ENCODE measurements at places on chromosomes 12 and 14. TPM values are rescaled to one million over a fixed set of nuclear protein-coding genes. Genes with fewer than 3 reads are reported as not detected.
A peak's percentile ranks its signal among the peaks of the same experiment; 100 is the strongest.

- no peak for DNase-seq
These were observed 39.2 kb upstream of the BMAL2 start for GRCh38 chr12:27293463-27293862.

The LRTM2 gene
- polyA plus RNA-seq, result not detected

DNA sequence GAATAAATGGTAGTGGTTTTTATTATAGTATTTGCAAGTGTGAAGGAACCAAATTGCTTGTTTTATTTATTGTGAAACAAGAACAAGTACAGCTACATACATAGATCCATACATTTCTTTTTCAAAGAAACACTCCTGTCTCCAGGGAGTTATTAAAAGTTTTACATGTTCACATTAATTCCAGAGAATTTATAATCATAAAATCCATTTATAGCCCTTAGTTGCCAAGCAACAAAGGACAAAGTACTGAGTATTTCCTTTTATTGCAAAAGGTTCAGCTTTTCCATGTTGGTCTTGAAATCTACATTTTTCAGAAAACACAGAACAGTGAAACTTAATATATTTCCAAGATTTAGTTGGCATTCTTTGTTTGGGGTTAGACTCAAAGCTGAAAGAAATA lies 9.5 kb downstream of the MYRFL start:
- DNase-seq, result no peak

- DNase-seq, result peak; percentile 61
These were observed 53.1 kb downstream of the PDE3A start for GRCh38 chr12:20421421-20421820.

- no peak for DNase-seq
These were observed 22.2 kb downstream of the GRIN2B start for GRCh38 chr12:13959131-13959723.

The C12orf54 gene
- polyA plus RNA-seq, result not detected

The C12orf60 gene
- 0.57 TPM for polyA plus RNA-seq

The CDK2 gene
- 27.7 TPM for polyA plus RNA-seq

DNA sequence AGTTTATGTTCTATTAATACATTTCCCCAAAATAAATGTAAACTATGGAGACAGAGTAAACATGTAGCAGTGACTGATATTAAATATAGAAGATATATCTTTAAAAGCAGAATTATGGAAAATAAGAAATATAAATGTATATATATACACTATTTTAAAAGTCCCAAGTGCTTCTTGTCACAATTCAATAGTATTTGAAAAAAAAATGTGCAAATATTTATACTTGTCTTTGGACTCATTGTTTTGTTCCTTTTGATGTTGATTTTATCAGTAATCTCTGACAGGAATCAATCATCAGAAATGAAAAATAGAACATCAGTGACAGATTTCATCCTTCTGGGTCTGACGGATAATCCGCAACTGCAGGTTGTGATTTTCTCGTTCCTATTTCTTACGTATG lies at the start of gene OR6C76:
TSS of gene OR6C76 (plus strand) at position 301 of the 400 bp plus-strand sequence. CDS start at position 301, 0 bp downstream.
- DNase-seq, result no peak

DNA sequence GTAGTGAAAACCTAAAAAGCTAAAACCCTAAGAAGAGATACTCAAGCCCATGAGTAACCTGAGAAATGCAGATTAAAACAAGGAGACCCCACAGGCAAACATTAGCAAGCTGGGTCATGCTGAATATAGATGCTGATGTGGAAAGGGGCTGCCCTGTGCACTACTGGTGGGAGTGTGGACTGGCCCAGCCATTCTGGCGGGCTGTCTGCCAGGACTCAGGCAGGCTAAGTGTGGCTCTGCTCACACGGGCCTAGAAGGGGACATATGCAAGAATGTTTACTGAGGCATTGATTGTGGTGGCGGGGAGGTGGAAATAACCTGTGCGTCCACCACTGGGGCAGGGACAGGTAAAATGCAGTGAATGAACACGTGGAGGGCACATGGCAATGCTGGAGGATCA lies 48.3 kb downstream of the SPTB start:
- DNase-seq, result no peak

GRCh38 chr12:107660235-107660634 lies 25.4 kb upstream of the PWP1 start:
- DNase-seq, result no peak

The SERPINA3 gene
- polyA plus RNA-seq, result not detected

The RGS6 gene
- polyA plus RNA-seq, result 0.37 TPM

- DNase-seq, result no peak
These were observed 130.2 kb downstream of the PELI2 start for GRCh38 chr14:56248442-56248841.

DNA sequence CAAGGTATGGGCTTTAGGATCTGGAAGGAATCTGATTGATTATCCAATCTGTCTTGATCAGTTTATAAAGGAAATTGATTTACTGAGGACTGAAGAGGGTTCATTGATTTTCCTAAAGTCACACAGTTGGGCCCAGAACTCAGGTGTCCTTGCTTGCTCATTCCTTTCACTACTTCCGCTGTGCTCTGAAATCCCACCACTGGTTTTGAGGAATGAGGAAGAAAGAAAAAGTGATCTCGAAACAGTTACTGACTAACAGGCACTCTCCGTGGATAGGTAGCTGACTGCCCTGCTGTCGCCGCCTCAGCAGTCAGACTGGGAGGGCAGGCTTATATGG lies at the start of gene FITM1:
TSS of gene FITM1 (plus strand) at position 280 of the 337 bp plus-strand sequence. CDS start 905 bp downstream, outside the sequence.
- no peak for DNase-seq

- no peak for DNase-seq
These were observed 19.6 kb upstream of the LRP1-AS start for GRCh38 chr12:57166971-57167371.

DNA sequence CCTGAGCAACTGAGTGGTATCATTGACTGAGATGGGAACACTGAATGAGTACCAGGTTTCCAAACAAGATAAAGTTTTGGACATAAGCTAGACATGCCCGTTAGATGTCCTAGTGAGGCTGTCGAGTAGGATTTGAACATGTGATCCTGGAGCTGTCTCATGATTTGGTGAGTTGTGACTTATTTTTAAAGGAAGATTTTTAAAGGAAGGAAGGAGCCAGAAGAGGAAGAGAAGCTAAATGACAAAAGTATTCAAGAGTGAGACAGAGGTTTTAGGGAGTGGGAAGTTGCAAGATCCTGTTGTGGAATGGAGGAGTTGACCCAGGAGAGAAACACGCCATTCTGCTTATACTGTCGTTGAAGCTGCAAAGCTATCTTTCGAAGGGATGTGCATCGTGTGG lies 82.1 kb downstream of the SAMD4A start:
- DNase-seq, result no peak

DNA sequence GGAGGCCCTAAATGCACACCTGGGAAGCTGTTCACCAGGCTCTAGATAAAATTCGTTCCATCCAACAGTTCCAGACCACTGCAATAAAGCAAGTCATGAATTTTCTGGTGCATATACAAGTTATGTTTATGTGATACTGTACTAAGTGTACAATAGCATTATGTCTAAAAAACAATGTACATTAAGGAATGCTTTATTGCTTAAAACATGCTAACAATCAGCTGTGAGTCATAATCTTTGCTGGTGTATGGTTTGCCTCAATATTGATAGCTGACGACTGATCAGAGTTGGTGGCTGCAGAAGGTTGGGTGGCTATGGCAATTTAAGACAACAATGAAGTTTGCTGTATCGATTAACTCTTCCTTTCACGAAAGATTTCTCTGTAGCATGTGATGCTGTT lies 52.3 kb downstream of the ATG14 start:
- DNase-seq, result no peak

- DNase-seq, result no peak
These were observed 81.1 kb downstream of the PELI2 start for GRCh38 chr14:56199095-56199981.

The VDR gene
- polyA plus RNA-seq, result not detected

- no peak for DNase-seq
These were observed 3.6 kb upstream of the FZD10 start for GRCh38 chr12:130158754-130159059.

The TEX52 gene
- not detected for polyA plus RNA-seq

GRCh38 chr12:45644541-45644940 lies 85.0 kb upstream of the ARID2 start:
- no peak for DNase-seq

GRCh38 chr12:104665296-104665695 lies 208.5 kb downstream of the CHST11 start:
- DNase-seq, result no peak

The KCNK13 gene
- not detected for polyA plus RNA-seq

DNA sequence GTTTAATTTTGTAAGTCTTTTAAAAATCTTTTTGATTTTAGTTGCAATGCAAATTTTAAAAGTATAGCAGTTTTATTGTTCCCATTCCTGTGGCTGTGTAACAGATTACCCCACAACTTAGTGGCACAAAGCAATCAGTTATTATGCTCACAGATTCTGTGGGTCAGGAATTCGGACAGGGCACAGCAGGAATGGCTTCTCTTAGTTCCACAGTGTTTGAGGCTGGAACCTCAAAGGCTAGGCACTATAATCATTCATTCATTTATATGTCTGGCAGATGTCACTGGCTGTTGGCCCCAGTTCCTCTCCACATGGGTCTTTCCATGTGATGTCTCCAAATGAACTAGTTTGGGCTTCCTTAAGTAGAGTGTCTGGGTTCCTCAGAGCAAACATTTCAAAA lies 193.3 kb downstream of the RAD51B start:
- DNase-seq, result no peak

The KLHL33 gene
- not detected for polyA plus RNA-seq

DNA sequence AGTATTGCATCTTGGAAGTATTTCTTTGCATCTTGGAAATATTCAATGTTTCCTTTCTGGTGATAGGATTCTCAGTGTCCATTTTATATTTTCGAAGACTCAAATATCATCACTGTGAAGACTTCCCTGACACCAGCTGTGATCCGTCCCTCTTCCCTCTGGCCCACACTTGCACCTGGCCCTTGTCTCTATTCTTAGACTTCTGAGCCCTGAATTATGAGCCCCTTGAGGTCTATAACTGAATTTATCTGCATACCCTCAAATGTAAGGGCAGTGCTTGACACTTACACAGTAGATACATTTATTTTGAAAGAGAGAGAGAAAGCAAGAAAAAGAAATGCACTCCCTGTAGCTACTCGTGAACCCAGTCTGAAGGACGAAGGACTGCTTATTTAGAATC lies 376.7 kb downstream of the ZFP36L1 start:
- no peak for DNase-seq

DNA sequence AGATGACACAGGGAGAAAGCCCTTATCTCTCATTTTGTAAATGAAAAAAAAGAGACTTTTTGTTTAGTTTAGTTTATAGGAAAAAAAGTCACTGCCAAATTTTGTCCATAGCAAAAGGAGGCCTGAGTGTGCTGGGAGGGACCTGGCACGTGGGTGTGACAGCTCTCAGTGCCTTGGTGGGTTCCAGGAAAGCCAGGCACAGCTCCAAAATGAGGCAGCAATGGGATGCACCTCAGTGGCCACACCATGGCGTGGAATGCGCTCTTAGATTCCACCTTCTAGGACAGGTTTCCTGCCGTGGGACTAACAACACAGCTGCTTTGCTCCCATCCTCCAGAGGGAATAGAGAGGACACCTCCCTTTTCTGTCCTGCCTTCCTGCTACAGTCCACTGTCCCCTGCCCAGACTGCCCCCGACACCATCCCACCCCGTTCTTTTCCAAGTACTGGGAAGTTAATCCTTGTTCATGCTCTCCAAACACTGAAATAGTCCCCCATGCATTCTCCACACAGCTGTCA lies 207.6 kb downstream of the EMP1 start:
- DNase-seq, result no peak

GRCh38 chr12:130775953-130776856 lies 60.1 kb upstream of the RIMBP2 start:
- DNase-seq, result no peak

The GLT1D1 gene
- polyA plus RNA-seq, result 2.5 TPM

- no peak for DNase-seq
These were observed 95.9 kb downstream of the WNK1 start for GRCh38 chr12:848173-848865.

The PIWIL1 gene
- polyA plus RNA-seq, result not detected

The LAG3 gene
- 8.3 TPM for polyA plus RNA-seq

GRCh38 chr12:40794087-40794486 lies 101.8 kb downstream of the CNTN1 start:
- DNase-seq, result no peak
